ENCODE measurements at places on chromosomes 3 and 15.

- DNase-seq = no peak
Observed at GRCh38 chr3:78825118-78825857, 942.5 kb downstream of the ROBO1 start.

DNA sequence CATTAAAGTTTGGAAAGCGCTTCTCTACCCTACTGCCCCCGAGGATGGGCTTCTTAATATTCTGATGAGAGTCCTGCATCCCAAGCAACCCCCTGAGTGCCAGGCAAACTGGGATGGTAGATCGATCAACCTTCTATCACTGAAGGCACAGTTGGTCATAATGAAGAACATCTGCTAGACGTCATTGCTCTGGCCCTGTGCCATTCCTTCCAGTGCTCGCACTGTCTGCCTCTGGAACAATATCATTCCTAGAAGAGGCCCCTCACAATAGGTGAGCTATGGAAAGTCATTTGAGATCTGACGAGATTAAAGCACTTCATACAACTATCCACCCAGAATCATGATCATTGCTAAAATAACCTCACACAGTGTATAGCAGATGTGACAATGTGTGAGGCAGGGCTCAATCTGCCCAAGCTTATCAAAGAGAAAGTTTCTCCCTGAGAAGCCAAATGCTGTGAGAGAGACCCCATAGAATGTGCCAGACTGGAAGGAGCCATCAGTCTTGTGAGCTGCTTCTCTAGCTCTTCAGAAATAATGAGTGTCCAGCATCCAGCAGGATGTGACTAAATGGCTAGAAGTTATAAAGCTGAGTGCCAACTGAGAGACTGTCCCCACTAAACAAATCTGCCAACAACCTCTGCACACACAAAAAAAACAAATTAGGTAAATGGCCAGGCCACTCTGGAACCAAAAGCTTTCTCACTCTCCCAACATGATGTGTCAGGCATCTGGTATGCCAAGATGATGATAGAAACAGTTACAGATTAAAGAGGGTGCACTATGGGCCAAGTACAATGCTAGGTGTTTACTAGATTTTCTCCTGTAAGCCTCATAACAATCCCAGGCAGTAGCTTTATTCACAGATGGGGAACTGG is 165.5 kb downstream of the NECTIN3 start:
- DNase-seq = no peak

- DNase-seq = no peak
Observed at GRCh38 chr3:12541625-12542024, 3.7 kb downstream of the MKRN2OS start.

DNA sequence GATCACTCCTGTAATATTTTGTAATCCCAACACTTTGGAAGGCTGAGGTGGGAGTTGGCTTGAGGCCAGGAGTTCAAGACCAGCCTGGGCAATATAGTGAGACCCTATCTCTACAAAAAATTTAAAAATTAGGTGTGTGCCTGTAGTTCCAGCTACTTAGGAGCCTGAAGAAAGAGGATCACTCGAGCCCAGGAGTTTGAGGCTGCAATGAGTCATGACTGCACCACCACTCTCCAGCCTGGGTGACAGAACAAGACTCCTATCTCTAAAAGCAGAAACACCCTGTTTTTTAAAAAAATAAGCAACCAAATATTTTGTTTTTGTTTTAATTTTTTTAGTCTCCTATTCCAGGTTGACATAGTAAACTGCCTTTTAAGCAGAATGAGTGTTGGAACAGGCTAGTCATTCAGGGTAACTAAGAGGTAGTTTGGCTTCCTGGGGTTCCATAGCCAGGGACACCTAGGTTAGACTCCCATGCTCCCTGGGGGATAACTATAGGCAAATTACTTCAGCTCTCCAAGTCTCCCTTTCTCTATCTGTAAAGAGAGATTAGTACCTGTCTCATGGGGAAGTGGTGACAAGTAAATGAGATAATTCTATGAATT is 114.6 kb upstream of the C15orf61 start:
- no peak for DNase-seq

GRCh38 chr15:87871258-87871681 is 385.3 kb downstream of the NTRK3 start:
- DNase-seq = no peak

GRCh38 chr15:81625896-81626295 is 251.9 kb upstream of the TMC3 start:
- no peak for DNase-seq

- no peak for DNase-seq
Observed at GRCh38 chr15:88918738-88919137, 5.6 kb upstream of the MFGE8 start.

DNA sequence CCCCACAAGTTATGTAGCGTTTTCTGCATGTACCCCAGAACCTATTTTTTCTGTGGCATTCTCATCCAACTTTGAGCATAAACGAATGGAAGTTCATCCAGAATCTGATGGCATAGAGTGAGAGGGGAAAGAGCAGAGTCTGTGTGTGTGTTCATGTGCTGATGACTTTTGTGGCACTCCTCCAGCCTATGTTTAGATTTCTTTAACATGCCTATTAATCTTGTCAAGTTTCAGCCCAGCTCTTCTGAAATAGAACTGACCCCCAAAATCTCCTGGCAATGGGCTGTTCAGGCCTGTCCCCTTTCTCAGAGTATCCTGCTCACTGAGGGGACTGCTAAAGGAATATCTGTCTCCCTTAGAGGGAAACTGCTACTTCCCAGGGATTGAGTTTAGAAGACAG is 56.4 kb upstream of the NEO1 start:
- DNase-seq = no peak

- peak; percentile 28 for DNase-seq
Observed at GRCh38 chr3:187737368-187738070, 7.7 kb downstream of the BCL6 start.

GRCh38 chr3:24493746-24494617 is 668 bp downstream of the THRB start:
- no peak for DNase-seq

Data from activated CD4-positive, CD25-positive, alpha-beta regulatory T cell (primary cell).